ENCODE measurements at places on chromosomes 2 and 18.

DNA sequence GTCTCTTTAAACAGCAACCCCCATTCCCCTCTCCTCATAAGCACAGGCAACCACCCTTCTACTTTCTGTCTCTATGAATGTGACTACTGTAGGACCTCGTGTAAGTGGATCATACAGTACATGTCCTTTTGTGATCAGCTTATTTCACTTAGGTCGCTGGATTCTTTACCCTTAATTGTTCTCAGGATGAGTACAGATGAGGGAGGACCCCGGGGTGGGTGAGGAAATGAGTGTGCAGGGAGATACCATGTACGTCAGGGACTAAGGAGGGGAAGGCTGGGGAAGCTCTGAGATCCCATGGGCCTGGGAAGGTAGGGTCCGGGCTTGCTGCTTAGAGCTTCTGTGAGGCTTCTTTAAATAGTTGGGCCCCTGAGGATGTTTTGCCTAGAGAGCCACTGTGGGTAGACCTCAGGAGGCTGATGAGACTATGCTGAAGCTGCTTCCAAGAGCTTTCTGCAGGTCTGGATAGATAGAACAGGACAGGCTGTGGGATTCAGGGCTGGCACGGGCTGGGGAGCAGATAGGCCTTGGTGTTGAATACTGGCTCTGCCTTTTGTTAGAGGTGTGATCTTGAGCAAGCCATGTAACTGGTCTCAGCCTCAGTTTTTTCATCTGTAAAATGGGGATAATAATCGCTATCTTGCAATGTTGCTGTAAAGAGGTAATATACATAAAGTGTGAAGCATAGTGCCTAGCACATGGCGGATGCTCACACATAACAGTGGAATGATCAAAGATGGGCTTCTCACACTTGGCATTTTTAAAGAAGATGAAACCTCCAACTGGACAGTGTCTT is 155.3 kb downstream of the PRKCE start:
- DNase-seq = no peak

- no peak for DNase-seq
Measured at GRCh38 chr2:4715065-4715464, 977.1 kb upstream of the SOX11 start.

DNA sequence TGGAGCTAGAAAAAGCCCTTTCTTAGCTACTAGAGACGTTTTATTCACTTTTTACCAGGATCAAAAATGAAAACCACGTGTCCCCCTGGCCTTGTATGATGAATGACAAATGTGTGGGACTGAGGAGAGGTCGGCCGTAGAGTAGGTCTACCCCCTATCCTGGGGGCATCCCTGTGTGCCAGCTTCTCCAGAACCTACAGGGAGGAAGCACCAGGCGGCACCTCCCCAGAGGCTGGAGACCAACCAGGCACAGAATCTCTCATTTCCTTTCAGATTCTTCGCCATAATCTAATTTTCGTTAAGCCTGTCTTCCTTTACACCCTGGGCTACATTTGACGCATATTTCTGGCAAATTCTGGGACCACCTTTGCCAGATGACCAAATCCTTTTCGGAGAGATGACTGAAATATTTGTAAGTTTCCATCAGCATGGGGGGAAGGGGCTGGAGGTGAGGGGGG is 15.9 kb downstream of the TWIST2 start:
- DNase-seq = no peak

- DNase-seq = no peak
Measured at GRCh38 chr2:176709991-176710390, 440.7 kb downstream of the MTX2 start.

GRCh38 chr2:53217250-53217649 is 550.4 kb upstream of the CHAC2 start:
- no peak for DNase-seq

- DNase-seq = no peak
Measured at GRCh38 chr2:56244911-56245530, 61.2 kb downstream of the CCDC85A start.

DNA sequence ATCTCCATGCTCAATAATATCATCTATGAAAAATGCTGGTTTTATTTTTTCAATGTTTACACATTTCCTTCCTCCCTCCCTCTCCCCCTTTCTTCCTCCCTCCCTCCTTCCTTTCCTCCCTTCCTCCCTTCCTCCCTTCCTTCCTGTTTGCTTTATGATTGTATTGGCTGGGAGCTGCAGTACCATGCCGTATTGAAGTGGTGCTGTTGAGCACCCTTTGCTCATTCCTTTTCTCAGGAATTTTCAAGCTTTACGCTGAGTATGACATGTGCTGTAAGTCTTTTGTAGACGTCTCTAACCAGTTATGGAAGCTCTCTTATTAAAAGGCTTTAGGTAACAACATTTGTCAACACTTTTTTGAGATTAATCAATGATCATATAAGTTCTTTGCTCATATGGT is 100.4 kb downstream of the SNTG2 start:
- no peak for DNase-seq

All from tibial nerve (tissue), 4 donors.